ENCODE measurements at places on chromosomes 5 and 9.

- DNase-seq, result no peak
Observed at GRCh38 chr5:126812199-126812570, 35.2 kb downstream of the LMNB1 start.

- DNase-seq, result no peak
Observed at GRCh38 chr9:134384811-134385479, 58.7 kb downstream of the RXRA start.

GRCh38 chr5:68266457-68266856 is 50.9 kb downstream of the PIK3R1 start:
- DNase-seq, result no peak

DNA sequence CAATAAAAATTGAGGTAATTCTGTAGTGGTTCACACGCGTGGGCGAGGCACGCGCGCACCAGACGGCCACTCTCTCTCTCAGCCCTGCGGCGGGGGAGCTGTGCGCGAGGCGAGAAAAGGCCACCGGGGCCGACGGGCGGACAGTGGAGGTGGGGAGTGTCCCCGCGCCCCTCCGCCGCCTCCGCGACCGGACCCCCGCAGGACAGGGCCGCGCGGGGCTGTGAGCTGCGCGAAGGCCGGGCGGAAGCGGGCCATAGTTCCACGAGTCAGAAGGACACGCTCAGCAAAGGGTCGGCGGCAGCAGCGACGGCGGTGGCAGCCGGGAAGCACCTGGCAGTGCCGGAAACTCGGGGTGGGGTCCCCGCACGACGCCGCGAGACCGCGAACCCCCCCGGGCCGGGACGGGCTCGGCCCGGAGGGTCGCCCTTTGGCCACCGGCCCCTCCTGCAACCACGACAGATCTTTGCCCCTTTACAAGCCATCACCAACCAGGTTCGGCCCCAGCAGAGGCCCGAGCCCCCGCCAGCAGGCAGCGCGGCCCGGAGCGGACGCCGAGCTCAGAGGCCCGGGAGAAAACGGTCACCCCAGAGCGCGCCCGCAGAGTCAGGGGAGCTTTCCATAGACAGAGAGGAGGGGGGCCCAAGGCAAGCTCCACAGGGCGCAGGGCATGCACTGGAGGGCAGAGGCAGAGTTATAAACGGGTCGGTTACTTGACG is 60.9 kb downstream of the ZNF354C start:
- DNase-seq, result no peak
